H9 (cell line): ENCODE measurements at places on chromosomes 11 and 22.

DNA sequence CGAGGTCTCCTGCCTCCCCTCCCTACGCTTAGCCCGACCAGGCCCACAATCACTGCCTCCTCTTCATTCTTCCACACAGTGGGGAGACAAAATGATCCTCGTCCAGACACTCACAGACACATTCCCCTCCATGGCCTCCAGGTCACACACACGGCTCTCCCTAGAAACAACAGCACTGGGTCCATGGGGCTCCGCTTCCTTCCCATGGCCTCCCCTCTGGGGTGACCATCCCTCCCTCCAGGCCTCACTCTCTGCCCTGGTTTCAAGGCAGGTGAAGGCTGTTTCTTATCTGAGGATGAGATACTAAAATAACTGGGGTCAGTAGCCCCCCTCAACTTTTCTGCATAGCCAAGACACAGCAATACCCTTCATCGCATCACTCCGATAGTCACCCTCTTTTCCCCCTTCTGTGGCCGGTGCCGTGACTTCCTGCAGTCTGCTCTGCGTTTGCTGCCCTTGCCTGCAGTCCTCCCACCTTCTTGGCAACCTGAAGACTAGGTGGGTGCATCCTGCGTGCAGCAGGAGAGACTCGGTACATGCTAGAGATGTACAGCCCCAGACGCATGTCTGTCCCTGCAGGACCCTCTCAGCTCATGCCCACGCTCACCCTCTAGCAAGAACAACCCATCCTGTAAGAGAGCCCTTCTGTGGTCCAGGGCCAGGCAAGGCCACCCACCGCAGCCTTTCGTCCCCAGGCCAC is 55.8 kb downstream of the CD6 start:
- H3K27ac ChIP-seq: no peak overlapping the region
- no peak overlapping the region for H3K4me3 ChIP-seq
- DNase-seq: no peak
- H3K27me3 ChIP-seq: peaks cover 3% of the 10 kb centered on the region; the same call in 1 of the 2 replicates
- no peaks in the 10 kb centered on the region for H3K4me1 ChIP-seq

GRCh38 chr11:21110415-21110814 is 441.0 kb downstream of the NELL1 start:
- no peak overlapping the region for H3K4me3 ChIP-seq
- H3K36me3 ChIP-seq: no peaks in the 10 kb centered on the region
- H3K27me3 ChIP-seq: no peaks in the 10 kb centered on the region
- no peaks in the 10 kb centered on the region for H3K4me1 ChIP-seq
- DNase-seq: no peak

DNA sequence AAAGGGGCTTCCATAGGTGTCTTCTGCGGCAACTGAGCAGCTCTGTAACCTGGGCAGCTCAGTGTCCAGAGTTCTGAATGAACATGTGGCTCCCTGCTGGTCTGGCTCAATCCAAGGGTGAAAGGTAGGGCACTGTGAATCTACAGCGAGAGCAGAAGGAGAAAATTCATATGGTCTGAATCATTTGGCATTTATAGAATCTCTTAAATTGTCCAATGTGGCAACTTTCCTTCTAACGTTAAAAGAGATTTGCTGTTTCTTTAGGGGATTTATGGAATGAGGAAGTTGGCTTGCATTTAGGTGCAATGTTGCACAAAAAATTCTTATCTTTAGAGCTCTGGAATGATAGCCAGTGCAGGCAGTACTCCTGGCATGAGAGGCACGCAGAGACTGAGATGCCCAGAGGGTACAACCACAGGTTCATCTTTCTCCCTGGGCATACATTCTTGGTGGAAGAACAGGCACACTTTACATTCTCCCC is 17.0 kb downstream of the ATXN10 start:
- peaks cover 3% of the 10 kb centered on the region; the same call in 1 of the 2 replicates for H3K4me1 ChIP-seq
- H3K27ac ChIP-seq: no peak overlapping the region
- peaks cover 21% of the 10 kb centered on the region for H3K36me3 ChIP-seq

GRCh38 chr11:13465909-13466371 is 2.9 kb upstream of the BTBD10 start:
- no peaks in the 10 kb centered on the region for H3K27me3 ChIP-seq
- no peak for DNase-seq
- no peaks in the 10 kb centered on the region; the same call in 1 of the 2 replicates for H3K4me1 ChIP-seq
- no peaks in the 10 kb centered on the region for H3K36me3 ChIP-seq
- H3K4me3 ChIP-seq: no peak overlapping the region
- H3K27ac ChIP-seq: no peak overlapping the region

DNA sequence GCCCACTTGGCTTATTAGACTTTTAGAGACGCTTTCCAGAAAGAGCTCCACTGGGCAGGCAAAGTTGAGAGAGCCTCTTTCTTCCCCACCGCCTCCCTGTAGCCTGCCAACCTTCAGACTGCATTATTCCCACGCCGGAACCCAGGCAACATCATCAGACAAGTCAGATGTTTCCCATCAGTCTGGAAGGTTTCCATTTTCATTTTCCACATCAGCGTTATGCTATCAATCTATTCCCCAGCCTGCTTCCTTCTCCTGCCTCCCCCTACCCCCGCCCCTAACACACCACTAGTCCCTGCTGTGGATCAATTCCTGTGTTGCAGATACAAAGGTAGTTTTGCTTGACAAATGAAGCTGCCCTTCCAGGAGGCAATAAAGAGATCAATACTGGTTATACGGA is 184.8 kb downstream of the DSCAML1 start:
- no peaks in the 10 kb centered on the region; the same call in 1 of the 2 replicates for H3K27me3 ChIP-seq
- no peak for DNase-seq
- no peak overlapping the region for H3K27ac ChIP-seq
- no peaks in the 10 kb centered on the region for H3K36me3 ChIP-seq
- peaks cover 3% of the 10 kb centered on the region; the same call in 1 of the 2 replicates for H3K4me1 ChIP-seq

GRCh38 chr11:124748481-124749343 is 3.3 kb downstream of the VSIG2 start:
- peaks cover 88% of the 10 kb centered on the region for H3K27me3 ChIP-seq
- H3K36me3 ChIP-seq: no peaks in the 10 kb centered on the region
- H3K27ac ChIP-seq: no peak overlapping the region
- no peak for DNase-seq
- peaks cover 3% of the 10 kb centered on the region; the same call in 1 of the 2 replicates for H3K4me1 ChIP-seq
- no peak overlapping the region for H3K4me3 ChIP-seq

- no peaks in the 10 kb centered on the region for H3K4me1 ChIP-seq
- no peaks in the 10 kb centered on the region for H3K36me3 ChIP-seq
- no peak overlapping the region for H3K4me3 ChIP-seq
These were observed 9.5 kb upstream of the UPB1 start for GRCh38 chr22:24485608-24486007.

- no peak for DNase-seq
- no peaks in the 10 kb centered on the region for H3K4me1 ChIP-seq
- no peaks in the 10 kb centered on the region for H3K27me3 ChIP-seq
- no peak overlapping the region for H3K27ac ChIP-seq
These were observed 2.6 kb downstream of the IL18BP start for GRCh38 chr11:72001285-72001684.

DNA sequence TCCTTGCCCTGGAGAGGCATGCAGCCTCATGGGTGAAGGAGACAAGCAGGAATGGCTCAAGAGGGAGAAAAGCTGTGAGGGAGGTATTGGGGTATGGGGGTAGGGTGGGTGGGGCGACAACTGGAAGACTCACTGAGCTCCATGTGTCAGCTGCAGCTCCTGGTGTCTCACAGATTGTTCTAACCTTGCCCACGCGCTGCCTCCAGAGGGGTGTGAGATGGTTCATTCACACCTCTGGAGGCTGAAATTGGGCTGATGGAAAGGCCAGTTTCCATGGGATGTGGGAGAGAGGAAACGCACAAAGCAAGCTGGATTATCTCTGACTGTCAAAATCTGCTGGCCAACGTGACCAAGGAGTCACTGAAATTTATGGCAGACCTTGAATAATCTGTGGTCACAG is 400.4 kb upstream of the NARS2 start:
- H3K27ac ChIP-seq: no peak overlapping the region
- DNase-seq: no peak
- no peak overlapping the region for H3K4me3 ChIP-seq
- H3K27me3 ChIP-seq: no peaks in the 10 kb centered on the region

DNA sequence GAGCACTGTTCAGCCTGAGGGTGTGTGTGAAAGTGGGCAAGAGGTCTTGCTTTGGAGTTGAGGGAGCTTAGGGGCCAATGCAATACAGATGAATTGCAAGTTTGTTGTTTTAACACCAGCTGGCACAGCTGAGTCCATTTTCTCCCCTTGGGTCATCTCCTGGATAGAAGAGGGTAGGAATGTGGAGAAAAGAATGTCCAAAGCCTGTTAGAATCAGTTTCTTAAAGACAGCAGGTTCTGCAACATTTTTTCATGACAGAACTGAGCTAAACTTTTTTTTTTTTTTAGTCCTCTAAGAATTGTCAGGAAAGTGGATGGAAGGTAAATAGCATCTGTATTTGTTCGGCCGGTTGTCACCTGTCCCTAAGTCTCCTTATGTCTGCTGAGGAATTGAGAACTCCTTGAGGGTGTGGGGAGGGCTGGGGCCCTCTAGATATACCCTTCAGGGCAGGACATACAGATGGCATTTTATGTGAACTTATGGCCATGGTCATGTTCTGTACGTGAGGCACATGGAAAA is 211.1 kb upstream of the CADM1 start:
- H3K4me3 ChIP-seq: no peak overlapping the region
- H3K27me3 ChIP-seq: no peaks in the 10 kb centered on the region
- H3K4me1 ChIP-seq: no peaks in the 10 kb centered on the region
- no peak overlapping the region for H3K27ac ChIP-seq

DNA sequence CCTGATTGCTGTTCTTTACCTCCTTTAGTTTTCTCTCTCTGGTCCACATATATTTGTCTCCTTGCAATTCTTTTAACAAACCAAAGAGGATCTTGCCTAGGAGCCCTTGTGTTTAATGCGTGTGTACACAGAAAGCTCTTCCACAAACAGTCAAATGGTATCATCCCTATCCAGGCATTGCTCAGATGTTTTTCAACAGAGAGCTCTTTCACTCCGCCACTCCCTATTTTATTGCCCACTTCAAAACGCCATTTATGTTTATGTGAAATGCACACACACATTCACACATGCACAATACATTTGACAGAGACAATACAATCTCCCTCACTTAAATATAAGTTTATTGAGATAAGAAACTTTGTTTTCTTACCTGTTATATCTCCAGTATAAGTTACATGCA is 4.7 kb downstream of the OR5AP2 start:
- peaks cover 4% of the 10 kb centered on the region; the same call in 1 of the 2 replicates for H3K36me3 ChIP-seq
- no peak for DNase-seq
- no peak overlapping the region for H3K27ac ChIP-seq
- H3K4me1 ChIP-seq: no peaks in the 10 kb centered on the region
- no peaks in the 10 kb centered on the region for H3K27me3 ChIP-seq

DNA sequence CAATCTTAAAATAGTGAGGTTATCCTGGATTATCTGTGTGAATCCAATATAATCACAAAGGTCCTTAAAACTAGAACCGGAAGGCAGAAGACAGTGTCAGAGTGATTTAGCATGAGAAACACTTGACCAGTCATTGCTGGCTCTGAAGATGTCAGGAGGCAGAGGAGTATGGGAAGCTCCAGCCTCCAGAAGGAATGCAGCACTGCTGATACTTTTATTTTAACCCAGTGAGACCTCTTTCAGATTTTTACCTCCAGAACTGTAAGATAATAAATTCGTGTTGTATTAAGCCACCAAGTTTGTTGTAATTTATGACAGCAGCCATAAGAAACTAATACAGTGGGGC is 134.4 kb upstream of the ZC3H12C start:
- H3K4me3 ChIP-seq: no peak overlapping the region
- no peaks in the 10 kb centered on the region for H3K27me3 ChIP-seq
- no peaks in the 10 kb centered on the region for H3K4me1 ChIP-seq
- no peak overlapping the region for H3K27ac ChIP-seq
- no peak for DNase-seq

- H3K4me3 ChIP-seq: no peak overlapping the region
- H3K36me3 ChIP-seq: peaks cover 2% of the 10 kb centered on the region; the same call in 1 of the 3 replicates
- H3K27me3 ChIP-seq: no peaks in the 10 kb centered on the region
- H3K4me1 ChIP-seq: no peaks in the 10 kb centered on the region
- no peak overlapping the region for H3K27ac ChIP-seq
These were observed 1.9 kb downstream of the GRAMD4 start for GRCh38 chr22:46622081-46622521.

DNA sequence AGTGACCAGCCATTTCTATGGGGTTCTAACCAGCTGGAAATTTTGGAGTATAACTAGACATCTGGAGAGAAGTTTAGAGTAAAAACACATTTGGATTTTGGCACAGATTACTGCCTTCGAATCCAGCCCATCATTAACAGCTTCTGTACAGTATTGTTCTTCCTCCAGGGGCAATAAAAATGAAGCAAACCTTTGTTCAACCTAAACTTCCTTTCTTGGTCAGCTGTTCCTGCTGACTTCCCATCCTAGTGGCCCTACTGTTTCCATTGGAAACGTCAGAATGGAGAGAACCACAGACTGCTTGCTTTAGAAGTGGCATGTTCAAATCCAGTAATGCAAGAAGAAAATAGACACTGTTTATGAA is 203.7 kb upstream of the MTMR2 start:
- no peaks in the 10 kb centered on the region for H3K27me3 ChIP-seq
- no peak overlapping the region for H3K27ac ChIP-seq
- H3K4me3 ChIP-seq: no peak overlapping the region
- DNase-seq: no peak

- no peaks in the 10 kb centered on the region for H3K36me3 ChIP-seq
- no peak for DNase-seq
- no peaks in the 10 kb centered on the region for H3K27me3 ChIP-seq
- no peak overlapping the region for H3K27ac ChIP-seq
- H3K4me3 ChIP-seq: no peak overlapping the region
These were observed 48.1 kb upstream of the HMGXB4 start for GRCh38 chr22:35209203-35209602.

DNA sequence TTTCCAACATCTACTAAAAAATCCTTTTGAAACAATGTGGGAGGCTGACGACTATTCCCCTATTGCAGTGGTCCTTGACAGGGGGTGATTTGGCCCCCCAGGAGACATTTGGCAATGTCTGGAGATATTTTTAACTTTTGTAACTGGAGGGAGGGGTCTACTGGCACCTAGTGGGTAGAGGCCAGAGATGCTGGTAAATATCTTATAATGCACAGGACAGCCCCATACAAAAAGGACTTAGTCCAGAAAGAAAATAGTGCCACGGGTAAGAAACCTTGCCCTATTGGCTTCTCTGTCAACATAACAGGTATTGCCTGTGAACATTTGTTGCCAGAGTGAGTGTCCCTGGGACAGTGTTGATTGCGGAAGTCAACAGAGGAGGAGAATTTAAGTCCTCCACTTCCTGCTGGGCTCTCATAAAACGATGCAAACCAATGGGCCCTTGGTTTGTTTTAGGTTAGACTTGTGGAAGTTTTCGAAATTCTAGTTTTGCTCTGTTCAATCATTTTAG is 101.6 kb downstream of the MAML2 start:
- no peaks in the 10 kb centered on the region for H3K36me3 ChIP-seq
- DNase-seq: no peak
- H3K27me3 ChIP-seq: no peaks in the 10 kb centered on the region
- no peak overlapping the region for H3K27ac ChIP-seq

GRCh38 chr11:82823647-82824619 is 76.3 kb downstream of the PRCP start:
- H3K36me3 ChIP-seq: peaks cover 2% of the 10 kb centered on the region; the same call in 1 of the 3 replicates
- no peaks in the 10 kb centered on the region for H3K27me3 ChIP-seq
- DNase-seq: no peak
- no peak overlapping the region for H3K27ac ChIP-seq

GRCh38 chr22:29315286-29316140 is at the start of gene RASL10A:
Gene RASL10A, minus strand, starts transcription at chr22:29315697. Its CDS starts 451 bp downstream, at chr22:29315246.
- no peak for DNase-seq
- H3K27ac ChIP-seq: no peak within 1 kb of the TSS
- peaks cover 2% of the 10 kb centered on the region; the same call in 1 of the 3 replicates for H3K36me3 ChIP-seq
- H3K27me3 ChIP-seq: peaks cover 33% of the 10 kb centered on the region
